GM23248 (cell line): ENCODE measurements at places on chromosomes 4 and X.

DNA sequence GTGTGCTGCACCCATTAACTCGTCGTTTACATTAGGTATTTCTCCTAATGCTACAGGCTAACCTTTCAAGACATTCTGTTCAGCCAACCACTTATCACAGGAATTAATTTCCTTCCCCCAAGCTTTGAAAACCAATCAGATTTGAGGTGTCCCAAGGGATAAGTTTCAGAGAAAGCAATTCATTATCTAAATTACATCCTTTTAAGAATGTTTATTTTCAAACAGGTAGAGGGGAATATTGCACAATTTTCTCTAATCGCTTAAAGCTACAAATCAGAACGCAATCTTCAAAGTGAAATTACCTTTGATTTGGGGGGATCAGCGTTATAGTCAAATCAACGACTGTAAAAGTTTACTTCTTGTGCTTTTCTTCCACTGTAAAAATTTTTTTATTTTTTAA lies 1.6 kb downstream of the CLOCK start:
- DNase-seq = peak; percentile 34

DNA sequence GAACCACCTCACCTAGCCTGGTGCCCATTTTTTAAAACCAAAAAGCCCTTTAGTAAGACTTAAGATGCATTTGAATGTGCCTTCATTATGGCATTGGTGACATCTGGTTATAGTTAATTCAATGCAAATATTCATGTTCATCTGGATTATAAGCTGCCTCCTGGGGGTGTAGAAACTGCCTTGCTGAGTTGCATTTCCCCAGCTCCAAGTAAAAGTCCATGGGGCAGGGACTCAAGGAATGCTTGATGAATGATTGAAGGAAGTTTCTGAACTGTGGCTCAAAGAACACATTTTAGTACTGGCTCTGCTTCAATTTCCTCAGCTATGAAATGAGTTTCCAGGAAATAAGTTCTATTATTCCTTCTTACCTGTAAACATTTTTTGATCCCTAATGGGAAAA lies 18.5 kb upstream of the RBM47 start:
- DNase-seq = no peak

- DNase-seq = no peak
Observed at GRCh38 chrX:17214962-17215361, 160.0 kb upstream of the NHS start.

DNA sequence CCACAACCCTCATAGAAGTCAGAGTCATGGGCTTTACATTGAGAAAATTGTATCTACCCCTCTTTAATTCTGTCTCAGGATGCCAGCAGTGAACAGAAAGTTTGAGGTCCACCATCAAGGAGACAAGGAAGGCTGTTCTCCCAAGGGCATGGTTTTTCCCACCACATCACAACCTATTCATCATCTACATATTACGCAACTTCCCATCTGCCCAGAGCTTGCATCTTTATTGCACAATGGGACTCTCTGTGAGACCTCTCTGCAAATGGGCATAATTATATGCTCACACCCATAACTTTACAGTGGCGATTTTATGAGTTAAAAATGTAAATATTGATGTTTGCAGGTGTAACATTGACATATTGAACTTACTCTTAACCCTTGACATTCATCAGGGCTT lies 38.9 kb downstream of the PAGE2 start:
- DNase-seq = peak; percentile 30

DNA sequence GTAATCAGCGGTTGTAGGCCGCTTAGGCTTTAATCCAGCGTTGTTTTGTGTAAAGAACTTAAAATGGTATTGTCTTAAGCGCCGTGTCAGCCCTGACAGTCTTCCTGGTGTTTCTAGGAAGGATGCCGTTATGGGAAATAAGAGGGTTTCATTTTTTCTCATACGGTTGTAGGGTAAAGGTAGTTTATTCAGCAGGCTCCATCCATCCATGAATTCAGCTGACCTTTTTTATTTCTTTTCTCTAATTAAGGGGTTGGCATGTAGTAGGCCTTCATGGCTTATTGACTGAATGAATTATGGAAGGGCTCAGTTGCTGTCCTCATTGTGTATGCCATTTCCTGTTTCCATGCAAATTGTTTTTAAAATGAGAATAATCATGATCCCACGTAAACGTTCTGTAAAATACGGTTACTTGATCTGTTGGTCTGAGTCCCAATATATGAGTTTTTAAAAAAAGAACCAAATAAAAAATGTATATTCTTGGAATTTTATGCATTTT lies 693 bp downstream of the OCIAD1 start:
- DNase-seq = peak; percentile 29

DNA sequence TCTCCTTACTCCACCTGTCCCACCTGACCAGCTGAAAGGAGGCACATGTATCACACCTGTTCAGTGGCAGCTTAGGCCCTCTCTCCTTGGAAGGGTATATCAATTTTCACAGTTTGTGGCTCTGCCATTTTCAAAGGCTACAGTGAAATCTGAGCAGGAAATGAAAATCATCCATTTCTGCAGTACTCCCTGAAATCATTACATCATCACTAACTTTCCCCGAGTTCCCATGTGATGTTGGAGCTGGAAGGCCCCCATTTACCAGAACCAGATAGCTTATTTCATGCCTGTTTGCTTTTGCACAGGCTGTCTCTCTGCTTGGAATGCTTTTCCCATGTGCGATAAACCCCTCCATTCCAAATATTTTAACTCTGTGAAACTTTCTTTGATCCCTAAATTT lies 31.0 kb upstream of the STX18 start:
- DNase-seq = peak; percentile 27

GRCh38 chr4:89117115-89117514 lies 5.8 kb downstream of the TIGD2 start:
- DNase-seq = no peak

GRCh38 chr4:166458756-166459155 lies 585.7 kb downstream of the TLL1 start:
- peak; percentile 12 for DNase-seq

DNA sequence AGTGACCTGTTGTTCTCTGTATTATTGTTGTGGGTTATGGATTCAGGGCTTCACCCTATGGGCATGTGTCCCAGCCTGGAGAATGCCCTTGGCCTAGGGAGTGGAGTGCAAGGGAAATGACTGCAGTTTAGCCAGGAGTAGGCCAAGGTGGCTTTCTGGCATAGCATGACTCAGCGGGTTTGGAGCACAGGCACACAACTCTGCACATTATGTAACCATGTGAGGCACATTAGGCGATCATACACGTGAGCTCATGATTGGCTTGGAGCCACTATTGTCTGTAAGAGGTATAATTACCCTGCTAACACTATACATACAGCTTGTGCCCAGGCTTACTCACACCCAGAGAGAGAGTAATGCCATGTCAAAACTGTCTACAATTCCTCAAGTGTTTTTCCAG lies 35.1 kb upstream of the TACR3 start:
- peak; percentile 13 for DNase-seq

DNA sequence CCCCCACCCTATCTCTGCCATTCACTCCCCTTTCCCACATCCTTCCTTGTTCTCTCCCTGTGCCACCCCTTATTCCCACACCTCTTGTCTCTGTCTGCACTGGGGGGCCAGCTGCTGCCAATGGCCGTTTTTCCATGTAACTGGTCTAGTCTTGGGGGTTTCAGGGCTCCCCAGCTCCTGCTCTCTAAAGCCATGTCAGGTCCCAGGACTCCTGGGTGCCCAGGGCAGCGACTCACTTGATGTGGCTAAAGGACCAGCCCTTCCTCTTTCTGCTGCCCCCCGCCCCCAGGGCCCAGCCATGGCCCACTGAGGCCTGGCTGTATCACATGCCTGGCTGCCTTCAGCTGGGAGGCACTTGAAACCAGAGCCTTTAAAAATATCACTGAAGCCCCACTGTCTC lies 10.0 kb downstream of the NLGN3 start:
- DNase-seq = no peak

- no peak for DNase-seq
Observed at GRCh38 chr4:36915717-36916116, 328.8 kb upstream of the NWD2 start.
